CD4-positive, alpha-beta T cell treated with Interleukin-17A for 4 hours (primary cell): ENCODE measurements at places on chromosomes 16 and 17.
A peak's percentile ranks its signal among the peaks of the same experiment; 100 is the strongest.

DNA sequence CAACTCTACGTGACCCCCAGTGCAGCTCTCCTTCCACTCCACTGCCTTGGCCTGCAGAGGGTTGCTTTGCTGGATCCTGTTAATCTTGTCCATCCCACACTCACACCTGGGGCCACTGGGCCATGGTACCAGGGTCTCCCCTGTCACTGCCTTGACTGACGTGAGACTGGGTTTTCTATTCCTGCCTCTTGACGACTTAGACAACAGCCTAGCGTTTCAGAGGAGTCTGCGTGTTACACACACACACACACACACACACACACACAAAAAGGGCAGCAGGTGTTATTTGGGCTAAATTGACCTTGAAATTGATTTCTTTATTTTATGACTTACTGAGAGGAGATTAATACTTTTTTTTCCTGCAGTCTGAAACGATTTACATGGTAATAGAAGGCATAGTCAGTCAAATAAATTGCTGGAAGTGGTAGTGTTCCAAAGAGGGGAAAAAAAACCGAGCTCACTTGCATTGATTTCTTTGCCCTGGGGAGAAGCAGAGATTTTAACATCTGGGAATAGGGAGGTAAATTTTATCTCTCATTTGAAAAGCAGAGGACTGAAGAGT, 492.3 kb upstream of the EEF2KMT start:
- DNase-seq, result no peak

DNA sequence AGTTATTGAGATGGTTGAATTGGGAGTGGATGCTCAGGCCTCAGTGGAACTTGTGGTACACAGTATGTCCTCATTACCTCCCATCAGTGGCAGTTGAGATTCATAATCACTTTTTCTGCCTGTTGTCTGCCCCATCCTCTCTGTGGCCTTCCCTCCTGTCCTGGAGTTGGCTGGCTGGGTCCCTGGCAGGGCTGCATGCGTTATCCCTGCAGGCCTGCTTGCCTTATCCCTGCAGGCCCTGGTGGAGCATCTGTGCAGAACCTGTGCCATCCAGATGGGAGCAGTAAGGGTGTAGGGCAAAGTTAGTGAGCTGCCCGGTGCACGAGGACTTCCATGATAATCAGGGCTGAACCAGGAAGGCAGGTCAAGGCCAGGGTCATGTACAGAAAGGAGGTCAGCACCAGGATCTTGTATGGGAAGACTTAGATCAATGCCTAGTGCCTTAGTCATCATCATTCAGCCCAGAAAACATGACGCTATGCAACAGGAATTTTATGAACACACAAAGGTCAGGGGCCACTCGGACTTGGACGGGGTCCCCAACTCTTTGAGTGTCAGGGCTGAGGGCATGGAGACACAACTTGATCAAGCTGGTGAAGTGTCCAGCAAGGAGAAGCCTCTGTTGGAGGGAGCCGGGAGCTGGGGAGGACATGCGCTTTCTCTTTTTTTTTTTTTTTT, 47.2 kb downstream of the ABCC1 start:
- no peak for DNase-seq

DNA sequence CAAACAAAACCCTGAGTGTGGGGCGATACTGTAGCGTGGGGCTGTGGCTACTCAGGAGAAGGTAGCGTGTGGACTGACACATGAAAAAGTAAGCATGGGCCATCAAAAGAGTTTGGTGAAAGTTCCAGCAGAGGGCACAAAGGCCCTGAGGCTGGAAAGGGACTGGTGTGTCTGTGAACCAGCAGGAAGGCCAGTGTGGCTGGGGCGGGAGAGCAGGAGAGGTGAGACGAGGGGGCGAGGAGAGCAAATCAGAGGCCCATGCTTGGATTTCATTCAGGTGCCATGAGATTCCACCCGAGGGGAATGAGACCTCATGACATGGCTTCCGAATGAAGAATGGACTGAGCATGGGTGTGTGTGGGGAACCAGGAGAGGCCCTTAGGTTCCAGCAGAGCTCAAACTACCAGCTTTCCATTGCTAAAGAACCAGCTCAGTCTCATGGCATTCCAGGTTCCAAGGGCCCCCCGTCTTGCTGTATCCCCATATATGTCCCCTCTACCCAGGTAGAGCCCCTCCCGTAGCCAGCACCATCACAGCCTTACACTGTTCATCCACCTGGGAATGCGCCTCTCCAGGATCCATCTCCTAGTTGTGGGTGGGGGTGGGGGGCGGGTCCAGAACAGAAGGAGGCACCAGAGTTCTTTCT, 31.1 kb downstream of the TRPV2 start:
- DNase-seq, result no peak

DNA sequence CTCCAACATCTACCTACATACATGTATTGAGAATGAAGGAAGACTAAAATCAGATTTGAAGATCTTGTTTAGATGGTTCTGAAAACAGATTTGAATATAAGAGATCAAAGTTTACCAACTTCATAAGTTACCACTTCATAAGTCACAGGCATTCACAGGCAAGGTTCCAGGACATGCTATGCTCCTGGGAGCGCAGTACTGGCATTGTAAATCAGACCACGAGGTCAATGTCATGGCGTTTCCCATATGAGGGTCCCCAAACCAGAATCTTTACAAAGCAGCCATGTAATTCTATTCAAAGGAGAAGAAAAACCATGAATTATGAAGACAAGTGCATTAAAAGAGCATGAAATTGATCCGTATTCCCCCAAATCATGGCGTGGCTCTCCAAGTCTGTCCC, 3.0 kb downstream of the CDH11 start:
- no peak for DNase-seq

DNA sequence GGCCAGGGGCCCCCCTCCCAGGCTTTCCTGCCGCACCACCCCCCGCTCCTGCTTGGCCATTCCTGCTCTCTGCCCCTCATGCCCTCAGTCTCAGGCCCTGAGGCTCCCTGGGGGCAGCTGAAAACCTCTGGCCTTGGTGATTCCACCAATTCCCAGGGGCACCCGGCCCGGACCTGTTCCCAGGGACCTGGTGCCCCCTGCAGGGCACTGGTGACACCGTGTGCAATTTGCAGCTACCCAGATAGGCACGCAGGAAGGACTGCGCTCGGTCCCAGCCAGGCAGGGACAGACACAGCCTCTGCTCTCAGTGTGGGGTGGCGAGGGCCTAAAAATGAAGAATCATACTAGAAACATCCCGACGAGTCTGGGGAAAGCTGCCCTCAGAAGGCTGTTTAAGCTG, 13.4 kb downstream of the WFDC1 start:
- DNase-seq, result no peak

- peak; percentile 79 for DNase-seq
These were observed 18.3 kb upstream of the WFIKKN2 start for GRCh38 chr17:50816771-50817751.

DNA sequence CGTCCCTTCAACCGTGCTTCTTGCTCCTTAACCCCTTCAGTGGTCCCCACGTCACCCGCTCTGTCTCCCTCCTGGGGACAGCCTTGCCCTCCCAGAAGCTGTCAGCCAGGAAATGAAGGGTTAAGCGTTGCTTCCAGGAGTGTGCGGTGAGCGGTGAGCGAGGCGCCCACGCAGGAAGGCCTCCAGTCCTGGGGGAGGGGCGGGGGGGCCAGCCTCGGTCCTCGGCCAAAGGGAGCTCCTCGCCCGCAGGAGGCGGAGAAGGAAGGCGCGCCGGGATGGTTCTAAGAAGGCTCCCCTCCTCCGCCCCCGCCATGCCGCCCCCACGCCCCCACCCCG, 2.3 kb downstream of the RBFOX3 start:
- DNase-seq, result no peak

GRCh38 chr16:379961-380761, 1.6 kb downstream of the PGAP6 start:
- DNase-seq, result peak; percentile 47

GRCh38 chr17:33676444-33676843, 383.3 kb upstream of the ASIC2 start:
- DNase-seq, result no peak

GRCh38 chr17:74920642-74921025, 2.4 kb downstream of the USH1G start:
- no peak for DNase-seq

- peak; percentile 71 for DNase-seq
These were observed at the start of gene KRTAP16-1 for GRCh38 chr17:41308918-41309359. Gene KRTAP16-1 (minus strand): TSS chr17:41309309. CDS start chr17:41309253, 56 bp downstream.

DNA sequence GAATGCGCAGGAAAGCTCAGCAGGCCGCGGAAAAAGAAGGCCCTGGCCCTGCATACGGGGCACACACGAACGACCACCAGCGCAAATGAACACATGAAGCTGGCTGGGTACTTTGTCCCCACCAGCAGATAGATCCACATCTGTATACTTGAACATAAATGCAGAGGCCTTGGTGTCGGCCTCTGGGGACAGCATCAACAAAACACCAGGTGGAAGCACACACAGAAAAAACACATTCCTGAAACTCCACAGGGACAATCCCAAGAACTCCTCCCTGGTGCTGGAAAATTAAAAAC, 606 bp upstream of the ZBTB4 start:
- no peak for DNase-seq

- no peak for DNase-seq
These were observed 7.3 kb downstream of the CSF3 start for GRCh38 chr17:40022497-40022896.
